Heart left ventricle (tissue), 16 donors: ENCODE measurements at places on chromosomes 16 and 17. TPM values are rescaled to one million over a fixed set of nuclear protein-coding genes. Genes with fewer than 3 reads are reported as not detected.

The USB1 gene
- total RNA-seq = 20.3 TPM

The WDR81 gene
- total RNA-seq = 7.7 TPM

- H3K27me3 ChIP-seq = no peaks in the 10 kb centered on the region
- H3K36me3 ChIP-seq = no peaks in the 10 kb centered on the region
- peak overlapping the region; percentile 64 for H3K27ac ChIP-seq
- peak; percentile 55 for DNase-seq
- H3K4me1 ChIP-seq = peaks cover 15% of the 10 kb centered on the region
- no peak overlapping the region for H3K4me3 ChIP-seq
Measured at GRCh38 chr17:10105513-10106001, 92.8 kb downstream of the GAS7 start.

The PRAC2 gene
- total RNA-seq = not detected

- no peaks in the 10 kb centered on the region for H3K27me3 ChIP-seq
- H3K4me1 ChIP-seq = peaks cover 5% of the 10 kb centered on the region
- no peak overlapping the region for H3K27ac ChIP-seq
- DNase-seq = peak; percentile 83
- H3K36me3 ChIP-seq = no peaks in the 10 kb centered on the region
- H3K4me3 ChIP-seq = no peak overlapping the region
Measured at GRCh38 chr17:3913531-3914311, 2.5 kb downstream of the P2RX1 start.
